ENCODE measurements at places on chromosomes 5 and 9.

DNA sequence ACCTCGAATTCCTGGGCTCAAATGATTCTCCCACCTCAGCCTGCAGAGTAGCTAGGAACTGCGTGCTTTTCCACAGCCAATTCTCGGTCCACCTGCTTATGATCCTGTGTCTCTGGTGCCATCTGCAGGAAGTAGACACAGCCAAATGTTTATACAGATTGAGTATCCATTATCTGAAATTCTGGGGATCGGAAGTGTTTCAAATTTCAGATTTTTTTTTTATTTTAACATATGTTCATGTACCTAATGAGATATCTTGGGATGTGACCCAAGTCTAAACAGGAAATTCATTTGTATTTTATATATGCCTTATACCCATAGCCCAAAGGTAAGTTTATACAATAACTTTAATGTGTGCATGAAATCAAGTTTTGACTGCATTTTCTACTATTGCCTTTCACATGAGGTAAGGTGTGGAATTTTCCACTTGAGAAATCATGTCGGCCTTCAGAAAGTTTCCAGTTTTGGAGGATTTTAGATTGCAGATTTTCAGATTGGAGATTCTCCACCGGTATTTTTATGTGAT, 89.5 kb downstream of the ESM1 start:
- no peak for DNase-seq
- H3K27ac ChIP-seq: no peak overlapping the region
- H3K27me3 ChIP-seq: peaks cover 32% of the 10 kb centered on the region
- peak overlapping the region; percentile 61 for H3K4me3 ChIP-seq
- H3K36me3 ChIP-seq: peaks cover 4% of the 10 kb centered on the region

DNA sequence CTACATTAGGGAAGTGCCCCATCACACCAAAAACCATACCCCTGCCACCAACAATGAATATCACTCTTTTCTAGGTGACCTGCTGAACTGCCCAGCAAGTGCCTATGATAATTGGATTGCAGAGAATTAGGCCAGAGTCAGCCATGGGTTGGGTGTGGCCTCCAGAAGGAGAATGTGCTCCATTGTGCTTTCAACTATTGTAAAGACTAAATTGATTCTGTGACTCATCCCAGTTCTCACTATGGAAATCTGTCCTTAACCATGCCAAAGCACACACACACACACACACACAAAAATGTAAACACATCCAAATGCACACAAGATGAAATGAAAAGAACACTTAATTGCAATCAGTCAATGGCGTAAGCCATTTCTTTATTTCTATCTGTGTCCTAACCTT, 25.7 kb downstream of the DRD1 start:
- no peak overlapping the region for H3K4me3 ChIP-seq
- no peaks in the 10 kb centered on the region for H3K4me1 ChIP-seq
- no peaks in the 10 kb centered on the region for H3K36me3 ChIP-seq
- peaks cover 6% of the 10 kb centered on the region for H3K27me3 ChIP-seq
- H3K27ac ChIP-seq: no peak overlapping the region

- H3K27me3 ChIP-seq: no peaks in the 10 kb centered on the region
- no peak overlapping the region for H3K27ac ChIP-seq
- no peak overlapping the region for H3K4me3 ChIP-seq
- DNase-seq: no peak
Observed at GRCh38 chr9:125103021-125103420, 40.3 kb downstream of the SCAI start.

DNA sequence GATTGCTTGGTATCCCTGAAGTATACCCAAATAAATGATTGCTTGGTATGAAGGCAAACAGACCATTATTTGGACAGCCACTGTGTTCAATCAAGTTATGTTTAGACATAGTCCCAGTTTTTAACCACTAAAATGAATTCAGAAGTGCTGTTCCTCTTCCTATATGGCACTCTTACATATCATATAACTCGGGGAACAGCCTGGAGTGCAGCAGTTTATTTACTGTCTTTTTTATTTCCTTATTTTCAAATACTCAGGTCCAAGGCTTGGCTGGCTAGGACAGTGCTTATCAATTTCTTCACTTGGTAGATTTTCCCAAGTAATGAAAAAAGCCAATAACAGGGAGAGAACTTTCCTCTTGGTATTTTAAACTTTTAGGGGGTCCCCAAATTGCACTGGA, 58.6 kb upstream of the CCDC112 start:
- no peaks in the 10 kb centered on the region for H3K4me1 ChIP-seq
- DNase-seq: no peak
- H3K27ac ChIP-seq: no peak overlapping the region
- no peaks in the 10 kb centered on the region for H3K36me3 ChIP-seq

DNA sequence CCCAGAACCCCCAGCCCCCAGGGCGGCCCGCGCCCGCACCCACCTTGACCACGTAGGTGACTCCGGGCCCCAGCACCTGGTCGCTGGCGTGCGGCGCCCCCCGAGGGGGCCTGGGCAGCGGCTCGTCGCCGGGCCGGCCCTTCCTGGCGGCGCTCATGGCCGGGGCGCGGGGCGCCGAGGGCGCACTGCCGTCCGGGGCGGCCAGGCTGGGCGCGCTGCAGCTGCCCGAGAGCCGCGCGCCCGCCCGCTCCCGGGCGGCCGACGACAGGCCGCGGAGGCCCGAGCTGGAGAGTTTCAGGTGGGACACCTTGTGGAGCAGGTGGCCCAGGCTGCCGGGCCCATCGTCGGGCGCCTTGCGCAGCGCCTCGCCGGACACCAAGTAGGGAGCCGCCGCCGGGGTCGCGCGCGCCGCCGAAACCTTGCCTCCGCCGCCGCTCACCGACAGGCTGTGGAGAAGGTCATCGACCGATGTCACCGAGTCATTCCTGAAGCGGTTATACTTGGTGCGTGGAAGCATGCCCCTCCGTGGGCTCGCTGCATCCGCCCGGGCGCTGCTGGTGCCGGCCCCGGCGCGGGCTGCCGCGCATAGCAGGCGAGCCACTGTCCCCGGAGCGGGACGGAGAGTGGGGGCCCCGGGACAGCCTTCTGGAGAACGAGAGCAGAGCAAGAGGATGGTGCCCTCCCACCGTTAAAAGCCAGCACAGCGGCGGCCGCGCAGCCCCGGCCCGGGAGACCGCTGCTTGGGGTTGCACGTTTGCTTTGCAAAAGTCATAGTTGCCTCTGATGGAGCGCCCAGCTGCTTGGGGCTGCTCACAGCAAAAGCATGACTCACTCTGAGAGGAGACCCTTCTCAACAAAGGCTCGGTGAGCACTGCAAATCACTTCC, at the start of gene SHC3:
Gene SHC3, minus strand, starts transcription at position 875 of the 886 bp plus-strand sequence. Its CDS starts 358 bp downstream, at position 517.
- H3K36me3 ChIP-seq: no peaks in the 10 kb centered on the region
- peak within 1 kb of the TSS; percentile 52 for H3K4me3 ChIP-seq
- peaks cover 76% of the 10 kb centered on the region for H3K27me3 ChIP-seq

GRCh38 chr9:79945016-79945415, 373.3 kb downstream of the TLE4 start:
- no peak overlapping the region for H3K4me3 ChIP-seq
- no peak for DNase-seq
- H3K36me3 ChIP-seq: no peaks in the 10 kb centered on the region
- H3K27ac ChIP-seq: no peak overlapping the region
- H3K4me1 ChIP-seq: no peaks in the 10 kb centered on the region

GRCh38 chr9:97188545-97188944, 118.9 kb upstream of the CCDC180 start:
- DNase-seq: no peak
- no peak overlapping the region for H3K27ac ChIP-seq

GRCh38 chr5:55850839-55851674, at the start of gene IL31RA:
TSS of gene IL31RA (plus strand) at chr5:55851357. CDS start at chr5:55851571, 214 bp downstream.
- H3K27ac ChIP-seq: no peak within 1 kb of the TSS
- no peak within 1 kb of the TSS for H3K4me3 ChIP-seq
- peaks cover 6% of the 10 kb centered on the region for H3K36me3 ChIP-seq
- no peak for DNase-seq
- peaks cover 9% of the 10 kb centered on the region for H3K27me3 ChIP-seq

All from activated naive CD8-positive, alpha-beta T cell treated with anti-CD3 and anti-CD28 coated beads, Interleukin-2, amount 10 ng/mL, durations not matched to agents 7 days and 5 days (primary cell).